Activated B cell treated with CpG ODN at 0.5 μM for 24 hours (primary cell): ENCODE measurements at places on chromosomes 1 and 21.

DNA sequence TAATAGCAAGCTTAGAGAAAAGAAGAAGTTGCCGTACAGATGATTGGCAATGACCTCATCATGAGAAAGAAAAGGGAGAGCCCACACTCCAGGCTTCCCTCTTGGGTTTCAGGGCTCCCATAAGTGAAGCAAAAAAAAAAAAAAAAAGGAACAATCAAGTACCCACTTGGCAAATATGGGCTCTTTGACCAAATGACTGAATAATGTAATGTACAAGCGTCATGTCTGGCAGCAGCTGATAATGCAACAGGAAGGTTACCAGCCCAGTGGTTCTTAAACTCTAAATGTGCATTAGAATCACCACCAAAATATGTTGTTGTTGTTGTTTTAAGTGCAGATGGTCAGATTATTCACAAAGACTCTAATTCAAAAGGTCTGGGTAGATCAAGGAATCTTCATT lies 13.5 kb downstream of the TNFSF4 start:
- DNase-seq = no peak

GRCh38 chr1:211607754-211608473 lies 29.0 kb upstream of the SLC30A1 start:
- no peak for DNase-seq

GRCh38 chr1:55064071-55064581 lies 24.8 kb downstream of the PCSK9 start:
- DNase-seq = no peak

DNA sequence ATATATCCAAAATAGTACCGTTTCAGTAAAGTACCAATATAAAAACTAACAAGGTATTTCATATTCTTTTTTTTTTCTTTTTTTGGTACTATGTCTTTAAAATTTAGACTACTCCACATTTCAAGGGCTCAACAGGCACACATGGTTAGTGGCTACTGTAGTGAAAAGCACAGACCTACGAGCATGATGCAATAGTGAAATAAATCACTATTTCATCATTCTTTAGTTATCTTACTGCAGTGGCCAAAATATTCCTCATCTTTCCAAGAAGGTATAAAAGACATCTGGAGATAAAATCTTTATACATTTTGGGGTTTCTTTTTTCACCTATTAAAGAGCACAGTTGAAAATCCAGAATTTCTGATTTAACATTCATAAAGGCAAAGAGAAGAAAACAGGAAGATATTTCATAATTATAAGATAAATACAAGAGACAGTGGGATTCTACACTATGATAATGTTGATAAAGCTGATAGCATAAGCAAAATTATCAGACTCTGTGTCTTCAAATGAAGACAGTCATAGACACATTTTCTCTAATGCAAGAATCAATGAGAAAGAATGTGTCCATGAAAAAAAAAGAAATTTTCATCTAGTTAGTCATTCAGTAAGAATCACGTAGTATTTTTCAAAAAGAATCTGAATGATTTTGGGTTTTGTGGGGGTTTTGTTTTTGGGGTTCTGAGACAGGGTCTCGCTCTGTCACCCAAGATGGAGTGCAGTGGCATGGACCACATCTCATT lies 41.9 kb downstream of the CEP170 start:
- DNase-seq = no peak

DNA sequence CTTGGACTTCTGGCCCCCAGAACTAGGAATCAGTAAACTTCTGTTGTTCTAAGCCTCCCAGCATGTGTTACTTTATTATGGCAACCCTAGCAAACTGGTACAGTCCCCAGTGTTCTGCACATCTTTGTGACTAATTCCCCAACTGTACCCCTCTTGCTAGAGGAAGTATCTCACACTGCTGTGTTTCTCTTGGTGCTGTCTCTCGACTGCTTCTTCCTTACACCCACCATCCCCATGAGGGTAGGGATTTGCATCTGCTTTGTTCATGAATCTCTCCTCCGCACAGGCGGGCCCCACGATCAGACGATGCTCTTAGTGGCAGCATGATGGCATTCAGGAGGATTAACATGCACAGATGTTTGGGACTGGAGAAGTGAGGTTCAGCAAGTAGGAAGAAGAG lies 46.7 kb downstream of the CLIC6 start:
- DNase-seq = no peak

GRCh38 chr1:228853637-228854036 lies 118.4 kb downstream of the RHOU start:
- no peak for DNase-seq

DNA sequence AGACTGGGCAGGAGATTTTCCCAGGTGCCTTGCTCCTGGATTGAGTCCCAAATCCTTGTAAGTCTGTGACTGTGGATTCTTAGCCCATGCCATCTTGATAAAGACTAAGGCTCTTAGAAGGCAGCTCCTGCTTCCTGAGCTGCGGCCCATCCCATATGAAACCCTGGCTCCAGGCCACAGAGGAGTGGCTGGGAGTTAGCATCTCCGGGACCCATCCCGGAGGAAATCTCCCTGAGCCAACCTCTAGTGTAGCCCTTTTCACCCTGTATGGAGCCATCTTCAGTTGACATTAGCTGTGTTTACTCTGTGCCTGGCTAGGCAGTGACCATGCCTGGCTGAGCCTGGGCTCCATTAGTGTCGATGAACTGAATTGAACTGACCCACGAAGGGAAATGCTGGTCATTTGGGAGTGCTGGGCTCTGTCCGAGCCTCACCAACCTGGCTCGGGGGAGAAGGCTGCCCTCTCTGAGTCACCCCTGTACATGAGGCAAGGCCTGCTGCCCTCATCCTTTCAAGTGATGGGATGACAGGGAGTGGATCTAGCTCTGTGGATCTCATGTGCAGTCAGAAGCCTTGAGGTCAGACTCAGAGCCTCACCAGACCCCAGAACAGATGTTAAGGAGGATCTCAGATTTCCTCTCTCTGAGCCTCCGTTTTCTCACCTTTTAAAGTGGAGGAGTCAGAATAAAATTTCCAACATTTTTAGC lies 37.5 kb downstream of the LGR6 start:
- no peak for DNase-seq

- DNase-seq = no peak
These were observed 1.3 kb downstream of the SLC2A1 start for GRCh38 chr1:42957229-42957879.

GRCh38 chr1:26972390-26972789 lies 12.1 kb upstream of the KDF1 start:
- DNase-seq = no peak

DNA sequence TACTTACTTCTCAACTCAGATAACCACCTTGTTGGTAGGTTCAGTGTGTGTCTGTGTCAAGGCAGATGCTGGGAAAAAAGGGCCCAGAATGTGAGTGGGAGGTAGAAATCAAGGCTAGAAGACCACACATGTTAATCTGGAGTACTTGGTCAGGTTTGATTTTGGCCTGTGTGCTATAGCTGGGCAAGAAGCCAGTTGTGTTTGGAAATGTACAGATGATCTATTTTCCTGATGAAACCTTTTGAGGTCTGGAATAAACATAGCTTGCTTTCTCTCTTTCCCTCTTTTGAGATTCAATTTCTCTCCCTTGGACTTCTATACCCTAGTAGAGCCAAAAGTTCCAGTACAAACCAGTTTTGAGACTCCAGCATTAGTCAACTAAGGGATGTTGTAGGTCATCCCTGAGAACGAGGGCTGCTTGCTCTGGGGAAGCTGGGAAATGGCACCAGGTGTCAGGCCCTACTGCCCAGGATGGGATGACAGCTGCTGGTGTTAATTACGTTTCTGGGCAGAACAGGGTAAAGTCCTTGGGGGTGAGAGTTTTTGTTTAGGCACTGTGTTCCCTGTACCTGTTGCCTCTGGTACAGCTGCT lies 15.8 kb downstream of the MAPKAPK2 start:
- DNase-seq = peak; percentile 1

DNA sequence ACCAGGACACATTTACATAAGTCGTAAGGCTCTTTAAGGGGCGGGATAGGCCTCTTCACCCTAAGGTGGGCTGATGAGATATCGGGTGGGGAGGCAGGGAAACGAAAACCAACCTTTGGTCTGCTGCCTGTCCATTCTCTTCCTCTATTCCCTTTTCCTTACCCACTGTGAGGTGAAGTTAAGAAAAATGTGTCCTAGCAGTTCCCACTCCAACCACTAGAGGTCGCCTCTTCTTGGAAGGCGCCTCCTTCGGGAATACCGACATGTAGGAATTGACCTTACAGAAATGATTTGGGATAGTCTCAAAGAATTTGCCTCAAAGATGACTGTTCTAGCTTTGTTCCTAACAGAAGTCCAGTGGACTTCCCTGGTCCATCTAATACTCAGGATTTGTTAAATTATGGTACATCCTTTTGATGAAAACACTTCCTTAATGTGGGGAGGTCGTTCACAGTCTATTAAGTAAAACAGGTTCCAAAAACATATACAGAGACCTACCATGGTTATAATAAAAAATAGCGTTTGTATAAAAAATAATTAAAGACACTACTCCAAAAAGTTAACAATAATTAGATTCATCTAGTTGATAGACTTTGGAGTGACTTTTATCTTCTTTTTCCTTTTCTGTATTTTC lies 14.1 kb downstream of the AZIN2 start:
- DNase-seq = no peak

DNA sequence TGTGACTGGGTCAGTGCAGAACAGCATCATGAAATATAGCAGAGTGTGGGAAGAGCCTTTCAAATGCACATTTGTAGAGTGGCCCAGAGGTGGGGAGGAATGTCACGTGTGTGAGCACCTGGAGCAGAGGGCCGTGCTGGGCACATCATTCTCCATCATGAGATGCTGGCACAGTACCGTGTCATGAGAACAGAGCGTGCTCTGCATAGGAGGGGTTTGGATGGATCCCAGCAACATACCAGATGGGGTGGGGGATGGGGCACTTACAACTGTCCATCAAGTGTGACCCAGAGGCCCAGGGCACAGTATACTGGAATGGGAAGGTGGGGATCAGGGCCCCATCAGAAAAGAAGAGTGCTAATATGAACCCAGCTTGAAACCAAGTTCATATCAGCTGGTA lies 182.0 kb downstream of the LMX1A start:
- no peak for DNase-seq

- DNase-seq = no peak
These were observed 17.0 kb downstream of the GPBP1L1 start for GRCh38 chr1:45669379-45669778.

GRCh38 chr1:211643324-211644212 lies 31.9 kb downstream of the NEK2 start:
- no peak for DNase-seq

DNA sequence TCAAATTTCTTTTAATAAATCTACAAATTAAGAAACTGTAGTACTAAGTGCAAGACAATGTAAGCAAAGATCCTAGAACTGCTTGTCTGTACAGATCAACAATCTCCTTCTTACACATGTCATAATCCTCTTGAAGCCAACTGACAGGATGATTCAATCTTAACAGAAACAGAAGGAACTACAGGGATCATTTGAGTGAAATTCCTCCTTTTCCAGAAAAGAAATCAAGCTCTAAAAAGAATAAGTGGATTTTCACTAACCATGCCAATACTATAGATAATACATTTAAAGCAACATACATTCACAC lies 53.2 kb downstream of the RAB3GAP2 start:
- DNase-seq = no peak

DNA sequence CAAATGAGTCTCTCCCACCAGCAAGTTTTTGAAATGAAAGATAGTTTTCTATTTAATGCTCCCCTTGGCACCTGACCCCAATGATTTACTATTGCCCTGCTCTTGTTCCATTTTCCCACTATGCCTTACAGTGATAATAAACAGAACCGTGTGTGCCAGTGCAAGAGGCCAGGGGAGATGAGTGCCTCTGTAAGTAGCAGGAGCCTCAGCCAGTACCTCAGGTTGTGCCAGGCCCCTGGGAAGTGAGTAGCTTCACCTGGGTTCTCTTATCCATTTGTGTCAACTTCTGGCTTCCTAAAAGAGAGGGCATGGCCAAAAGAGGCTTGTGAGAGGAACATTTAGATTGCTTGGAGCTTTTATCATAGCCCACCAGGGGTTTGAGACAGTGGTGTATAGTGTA lies 3.4 kb upstream of the ROR1 start:
- no peak for DNase-seq

DNA sequence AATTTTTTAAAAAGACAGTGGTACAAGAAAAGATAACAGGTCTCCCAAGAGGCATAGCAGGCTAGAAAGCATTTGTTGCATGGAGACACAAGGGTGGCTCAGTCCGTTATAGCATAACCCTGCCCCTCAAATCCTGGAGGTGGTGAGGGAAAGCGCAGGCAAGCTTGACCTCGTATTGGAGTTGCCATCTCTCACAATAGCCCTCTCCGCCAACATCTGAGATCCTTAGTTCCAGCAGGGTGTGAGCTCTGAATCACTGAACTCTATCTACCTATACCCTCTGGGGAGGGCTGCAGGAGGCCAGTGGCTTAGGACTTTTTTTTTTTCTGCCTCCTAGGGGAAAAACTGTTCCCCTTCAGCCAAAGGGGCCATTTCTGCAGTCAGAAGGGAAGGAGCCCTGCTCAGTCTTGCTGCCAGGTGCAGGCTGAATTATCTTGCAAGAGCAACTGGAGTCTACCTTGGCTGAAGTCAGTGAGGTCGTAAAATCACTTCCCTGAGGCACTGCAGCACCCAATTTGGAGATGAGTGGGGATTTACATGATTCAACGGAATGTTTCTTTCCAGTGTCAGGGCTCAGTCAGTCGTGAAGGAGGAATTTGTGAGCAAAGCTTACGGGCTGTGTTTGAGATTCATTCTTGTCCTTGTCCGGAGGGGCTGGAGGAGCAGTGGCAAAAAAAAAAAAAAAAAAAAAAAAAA lies 17.2 kb upstream of the C8A start:
- no peak for DNase-seq

DNA sequence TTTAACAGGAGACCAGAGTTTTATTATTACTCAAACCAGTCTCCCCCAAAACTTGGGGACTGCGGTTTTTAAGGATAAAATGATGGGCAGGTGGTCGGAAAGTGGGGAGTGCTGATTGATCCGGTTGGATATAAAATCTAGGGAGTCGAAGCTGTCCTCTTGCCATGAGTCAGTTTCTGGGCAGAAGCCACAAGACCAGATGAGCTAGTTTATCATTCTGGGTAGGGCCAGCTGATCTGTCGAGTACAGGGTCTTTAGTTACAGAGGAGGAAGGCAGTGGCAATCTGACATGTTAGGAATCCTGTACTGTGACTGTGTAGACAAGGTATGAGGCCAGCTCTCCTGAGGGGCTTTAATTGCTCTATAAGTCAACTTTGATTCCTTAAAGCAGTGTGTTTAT lies 22.9 kb upstream of the FOXE3 start:
- DNase-seq = no peak

GRCh38 chr1:235098547-235098946 lies 30.1 kb downstream of the TOMM20 start:
- no peak for DNase-seq

GRCh38 chr1:43251024-43251423 lies 18.8 kb upstream of the TMEM125 start:
- DNase-seq = no peak

DNA sequence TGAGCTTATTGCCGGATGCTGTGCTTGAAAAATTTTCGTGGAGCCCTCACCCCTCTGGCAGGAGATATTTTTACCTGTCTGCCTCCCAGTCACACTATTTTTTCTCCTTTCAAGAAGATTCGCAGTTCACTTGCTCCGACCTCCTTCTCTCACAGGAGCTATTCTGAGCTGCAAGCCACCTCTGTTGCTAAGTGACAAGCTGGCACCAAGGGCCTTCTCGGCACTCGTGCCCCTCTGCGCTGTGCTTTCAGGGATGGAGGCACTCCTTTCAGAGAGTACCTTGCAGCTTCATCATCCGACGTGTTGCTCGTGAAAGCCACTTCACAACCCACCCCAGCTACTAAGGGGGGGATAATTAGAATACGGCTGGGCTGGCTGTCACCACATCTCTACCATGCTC lies 11.6 kb downstream of the SLC6A17 start:
- DNase-seq = no peak

- no peak for DNase-seq
These were observed 295.8 kb downstream of the MATN1 start for GRCh38 chr1:30427545-30427944.
